Adipocyte (in vitro differentiated cells): ENCODE measurements at places on chromosomes 1 and 21.
A peak's percentile ranks its signal among the peaks of the same experiment; 100 is the strongest.

GRCh38 chr1:12172042-12172851 is 5.5 kb downstream of the TNFRSF1B start:
- DNase-seq = no peak

- no peak for DNase-seq
Observed at GRCh38 chr1:87766737-87767136, 438.1 kb downstream of the LMO4 start.

- DNase-seq = peak; percentile 47
Observed at GRCh38 chr1:26607186-26607585, 77.6 kb downstream of the RPS6KA1 start.

GRCh38 chr1:179298952-179299351 is 5.4 kb downstream of the SOAT1 start:
- no peak for DNase-seq

GRCh38 chr1:113830039-113830438 is 17.8 kb upstream of the RSBN1 start:
- peak; percentile 64 for DNase-seq

- peak; percentile 69 for DNase-seq
Observed at GRCh38 chr21:46459356-46460112, 843 bp downstream of the DIP2A start.

DNA sequence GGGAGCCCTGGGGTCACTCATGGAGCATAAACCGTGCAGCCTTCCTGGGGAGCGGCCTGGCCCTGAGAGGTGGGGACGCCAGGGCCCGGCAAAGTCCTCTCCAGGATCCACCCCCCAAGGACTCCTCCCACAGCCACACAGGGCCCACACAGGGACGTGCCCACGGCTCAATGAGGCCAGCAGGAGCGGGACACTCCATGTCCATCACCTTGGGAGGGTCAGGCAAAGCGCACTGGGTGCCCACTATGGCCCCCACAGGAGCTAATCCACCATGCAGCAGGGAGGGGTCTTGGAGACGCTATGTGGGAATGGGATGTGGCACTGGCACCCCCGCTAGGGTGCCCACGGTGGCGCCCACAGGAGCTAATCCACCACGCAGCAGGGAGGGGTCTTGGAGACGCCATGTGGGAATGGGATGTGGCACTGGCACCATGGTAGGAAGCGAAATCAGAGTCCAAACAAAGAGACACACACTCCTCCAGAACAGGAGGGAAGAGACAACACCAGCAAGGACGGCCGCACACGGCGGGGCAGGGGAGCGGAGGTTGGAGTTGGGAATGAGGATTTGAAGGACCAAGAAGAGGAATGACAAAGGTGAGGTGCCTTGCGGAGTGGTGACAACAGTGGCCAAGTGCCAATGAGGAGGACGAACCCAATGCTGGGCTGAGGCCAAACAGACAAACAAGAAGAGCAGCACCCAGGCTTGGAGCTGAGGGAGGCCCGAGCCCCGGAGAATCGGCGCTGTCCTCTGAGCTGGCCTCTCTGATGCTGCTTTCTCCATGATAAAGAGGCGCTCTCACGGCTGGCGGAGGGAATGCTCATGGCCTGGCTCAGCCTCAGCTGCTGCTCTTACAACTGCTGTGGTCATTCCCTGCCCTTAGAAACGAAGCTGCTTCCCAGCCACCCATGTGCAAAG is 18.1 kb upstream of the SLC19A1 start:
- DNase-seq = no peak

- no peak for DNase-seq
Observed at GRCh38 chr1:109566982-109567381, 18.6 kb downstream of the GNAI3 start.

DNA sequence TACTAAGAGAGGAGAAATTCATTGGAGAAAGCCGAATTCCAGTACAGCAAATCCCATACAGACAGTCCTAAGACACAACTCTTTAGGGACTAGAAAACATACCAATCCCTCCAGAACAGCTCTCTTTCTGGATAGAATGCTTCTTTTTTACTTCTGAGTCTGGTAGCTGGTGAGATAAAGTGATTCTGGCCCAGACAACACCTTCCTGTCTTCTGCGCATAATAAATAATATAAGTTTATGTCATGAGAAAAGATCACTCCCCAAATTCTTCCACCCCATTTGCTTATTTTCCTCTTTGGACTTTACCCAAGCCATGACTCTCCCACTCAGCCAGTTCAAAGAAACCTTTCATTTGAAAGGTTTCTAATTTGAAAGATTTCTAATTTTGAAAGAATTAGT is 98.4 kb downstream of the EDEM3 start:
- DNase-seq = no peak
